ENCODE measurements at places on chromosomes 16 and 17.

DNA sequence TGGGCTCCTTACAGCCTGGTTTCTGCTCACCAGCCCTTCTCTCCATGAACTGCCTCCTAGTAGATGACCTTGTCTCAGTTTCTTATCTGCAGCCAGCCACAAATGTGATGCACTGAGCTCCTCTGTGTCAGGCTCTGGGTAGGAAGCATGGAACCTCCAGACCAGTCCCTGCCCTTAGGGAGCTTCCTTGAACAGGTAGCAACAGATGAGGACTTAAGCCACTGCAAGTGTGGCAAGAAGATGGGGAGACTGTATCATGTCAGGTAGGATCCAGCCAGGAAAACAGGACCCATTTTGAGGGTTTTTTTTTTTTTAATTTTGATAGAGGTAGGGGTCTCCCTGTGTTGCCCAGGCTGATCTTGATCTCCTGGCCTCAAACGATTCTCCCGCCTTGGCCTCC is 5.3 kb upstream of the MAP3K14 start:
- DNase-seq = no peak

- no peak for DNase-seq
Observed at GRCh38 chr16:2280461-2280860, 12.5 kb upstream of the RNPS1 start.

GRCh38 chr17:60501589-60501988 is 24.5 kb downstream of the APPBP2 start:
- no peak for DNase-seq

DNA sequence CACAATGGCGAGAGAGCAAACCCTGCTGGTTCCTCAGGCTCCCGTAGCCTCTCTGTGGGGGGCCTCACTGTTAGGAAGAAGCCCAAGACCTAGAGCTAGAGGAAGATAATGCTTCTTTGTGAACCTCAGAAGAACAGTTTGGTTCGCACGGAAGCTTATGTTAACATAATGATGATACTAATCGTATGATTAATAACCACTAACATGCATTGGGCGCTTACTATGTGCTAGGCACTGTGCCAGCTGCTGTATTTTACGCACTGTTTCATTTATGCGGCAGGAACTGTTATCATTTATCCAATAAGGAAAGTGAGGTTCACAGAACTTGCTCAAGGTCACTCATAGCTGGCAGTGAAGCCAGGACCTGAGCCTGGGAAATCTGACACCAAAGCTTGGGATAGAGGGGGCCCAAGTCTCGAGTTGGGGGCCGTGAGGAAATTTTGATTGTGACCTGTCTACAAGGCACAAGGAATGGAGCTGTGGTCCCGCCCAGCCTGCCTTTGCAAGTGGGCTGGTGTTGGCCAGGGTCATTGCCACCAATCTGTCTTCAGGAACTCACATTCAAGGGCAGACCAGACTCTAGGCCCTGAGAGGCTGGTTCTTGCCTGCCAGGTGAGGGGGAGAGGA is 6.8 kb downstream of the PRCD start:
- no peak for DNase-seq

GRCh38 chr17:83079352-83079747 is at the start of gene METRNL:
TSS of gene METRNL (plus strand) at chr17:83079609. CDS start at chr17:83079816, 207 bp downstream.
- DNase-seq = peak; percentile 87
